MG63 (cell line): ENCODE measurements at places on chromosomes 13 and 19.

GRCh38 chr13:40519637-40520036 is 146.8 kb downstream of the FOXO1 start:
- no peak for DNase-seq

DNA sequence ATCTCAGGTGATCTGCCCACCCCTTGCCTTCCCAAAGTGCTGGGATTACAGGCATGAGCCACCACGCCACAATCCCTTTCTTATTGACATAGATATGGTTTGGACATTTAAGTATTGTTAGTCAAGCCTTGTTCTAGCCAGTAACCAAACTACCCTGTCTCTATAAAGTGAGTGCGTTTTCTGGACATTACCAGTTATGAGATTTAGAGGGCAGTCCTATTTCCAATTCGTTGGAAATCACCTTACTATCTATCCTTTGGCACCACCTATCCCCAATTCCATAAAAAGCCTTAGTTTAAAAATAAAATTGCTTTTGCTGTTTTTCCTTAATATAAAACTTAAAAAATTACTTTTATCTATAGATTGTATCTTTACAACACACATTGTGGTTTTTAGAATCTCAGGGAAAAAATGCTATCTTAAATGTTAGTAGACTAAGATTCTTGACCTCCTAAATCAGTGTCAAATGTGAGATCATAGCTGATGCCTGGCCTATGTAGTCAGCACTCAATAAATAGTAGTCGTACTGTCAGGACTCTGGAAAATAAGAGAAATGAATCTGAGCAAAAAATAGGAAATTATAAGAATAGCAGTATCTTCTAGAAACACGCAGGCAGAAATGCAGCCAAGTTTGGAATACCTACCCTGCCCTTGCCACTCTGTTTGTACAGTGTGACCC is 57.0 kb downstream of the NUFIP1 start:
- DNase-seq = no peak

- no peak for DNase-seq
Measured at GRCh38 chr19:10074153-10074552, 12.0 kb upstream of the SHFL start.

DNA sequence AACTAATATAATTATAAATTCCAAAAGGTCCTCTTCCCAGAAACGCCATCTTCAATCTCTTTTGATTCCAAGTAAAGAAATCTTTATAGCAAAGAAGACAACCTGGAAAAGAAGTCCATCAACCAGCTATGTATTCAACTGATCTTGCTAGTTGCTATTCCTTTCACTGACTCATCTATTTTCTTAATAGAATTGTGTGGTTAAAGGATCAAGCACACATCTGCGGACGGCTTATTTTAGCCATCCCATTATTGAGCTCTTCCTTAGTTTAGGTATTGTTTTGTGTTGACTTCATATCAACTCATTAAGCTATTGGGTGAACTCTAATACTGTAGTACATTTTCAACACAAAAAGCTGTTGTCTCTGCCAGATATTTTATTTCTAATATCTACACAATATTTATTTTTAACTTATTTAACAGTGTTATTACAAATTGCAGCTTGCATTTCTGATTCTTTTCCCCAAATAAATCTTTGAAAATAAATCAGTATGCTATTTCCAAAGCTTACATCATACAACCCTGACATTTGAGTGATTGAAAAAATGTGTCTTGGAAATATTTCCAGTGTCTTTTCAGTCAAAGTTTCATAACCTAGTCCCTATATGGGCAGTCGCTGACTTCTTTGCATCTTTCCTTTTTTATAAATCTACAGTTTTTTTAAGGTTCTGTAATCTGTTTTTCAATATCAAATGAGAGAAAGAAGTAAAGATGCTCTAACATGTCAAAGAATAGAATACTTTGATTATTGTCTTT is 158.8 kb upstream of the SPRY2 start:
- DNase-seq = no peak

DNA sequence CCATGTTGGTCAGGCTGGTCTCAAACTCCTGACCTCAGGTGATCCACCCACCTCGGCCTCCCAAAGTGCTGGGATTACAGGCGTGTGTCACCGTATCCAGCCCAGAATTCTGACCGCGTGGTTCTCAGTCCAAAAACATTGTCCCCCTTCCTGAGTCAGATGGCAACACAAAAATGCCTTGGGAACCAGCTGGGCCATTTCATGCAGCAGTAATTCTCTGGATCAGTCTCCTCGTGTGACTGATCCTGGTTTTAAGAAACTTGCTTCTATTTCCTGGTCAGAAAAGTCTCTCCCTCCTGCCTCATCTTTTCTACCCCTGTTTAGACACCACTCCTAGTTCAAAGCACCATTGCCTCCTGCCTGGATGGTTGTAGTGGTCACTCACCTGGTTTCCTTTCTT is 60.9 kb upstream of the USP29 start:
- DNase-seq = no peak

DNA sequence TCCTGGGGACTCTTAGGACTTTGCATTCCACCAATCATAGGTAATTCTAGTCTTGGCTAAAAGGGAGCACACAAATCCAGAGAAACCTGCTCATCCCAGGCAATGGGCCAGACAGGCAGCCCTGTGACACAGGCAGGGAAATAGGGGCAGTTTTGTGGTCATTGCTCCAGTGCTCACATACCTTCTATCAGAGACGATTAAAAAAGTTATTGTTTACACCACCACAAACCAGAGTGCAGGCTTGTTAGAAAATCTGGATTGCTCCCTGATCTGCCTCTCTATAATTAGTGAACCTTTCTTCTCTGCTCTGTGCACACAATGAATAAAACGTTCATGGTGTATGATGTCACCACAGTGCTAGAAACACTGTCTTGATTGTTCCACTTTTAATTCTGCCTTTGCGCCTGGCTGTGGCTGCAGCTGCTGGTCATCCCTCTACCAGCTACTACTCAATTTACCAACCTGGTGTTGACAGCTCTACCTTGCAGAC is 121.6 kb upstream of the SPATA13 start:
- peak; percentile 48 for DNase-seq

DNA sequence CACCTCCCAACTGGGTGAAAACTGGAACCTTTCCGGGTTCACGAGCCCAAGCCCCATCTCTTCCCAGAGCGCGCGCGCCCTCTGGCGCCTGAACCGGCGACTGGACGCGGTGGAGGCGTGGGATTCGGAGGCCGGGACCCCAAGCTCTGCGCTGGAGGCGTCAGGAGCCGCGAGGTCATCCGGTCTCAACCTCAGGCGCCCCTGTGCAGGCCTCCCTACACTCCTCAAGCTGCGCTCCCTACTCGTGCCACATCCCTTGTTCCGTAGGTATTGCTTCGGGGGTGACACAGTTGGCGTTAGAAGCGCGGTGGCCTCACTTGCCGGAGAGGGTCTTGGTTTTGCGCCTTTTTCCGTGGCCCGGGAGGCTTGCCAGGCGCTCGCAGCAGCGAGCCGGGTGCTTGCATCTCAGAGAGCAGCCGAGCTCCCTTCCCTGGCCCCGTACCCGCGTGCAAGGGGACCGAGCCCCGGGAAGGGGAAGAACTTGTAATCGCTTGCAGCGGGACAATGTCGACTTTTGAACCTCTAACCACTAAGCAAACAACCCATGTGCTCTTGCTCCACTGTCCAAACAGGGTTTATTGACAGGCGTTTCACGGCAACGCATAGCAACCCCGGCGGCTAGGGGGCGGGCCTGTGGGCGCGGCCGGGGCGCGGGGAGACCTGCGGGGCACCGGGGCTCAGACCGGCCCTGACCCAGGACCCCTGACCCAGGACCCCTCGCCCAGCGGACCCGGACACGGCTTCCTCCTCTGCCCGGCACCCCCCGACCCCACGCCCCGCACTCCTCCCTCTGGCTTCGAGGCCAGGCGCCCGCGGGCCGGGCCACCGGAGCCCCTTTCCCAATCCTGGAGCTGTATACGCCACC is 8.5 kb downstream of the CDX2 start:
- peak; percentile 38 for DNase-seq

GRCh38 chr19:5940260-5941208 is 26.5 kb downstream of the CAPS start:
- DNase-seq = no peak

GRCh38 chr19:50829801-50830200 is 3.6 kb downstream of the KLK15 start:
- no peak for DNase-seq

- DNase-seq = no peak
Measured at GRCh38 chr19:38061294-38061693, 154.3 kb downstream of the SIPA1L3 start.

GRCh38 chr13:84661718-84662117 is 779.4 kb upstream of the SLITRK1 start:
- no peak for DNase-seq

DNA sequence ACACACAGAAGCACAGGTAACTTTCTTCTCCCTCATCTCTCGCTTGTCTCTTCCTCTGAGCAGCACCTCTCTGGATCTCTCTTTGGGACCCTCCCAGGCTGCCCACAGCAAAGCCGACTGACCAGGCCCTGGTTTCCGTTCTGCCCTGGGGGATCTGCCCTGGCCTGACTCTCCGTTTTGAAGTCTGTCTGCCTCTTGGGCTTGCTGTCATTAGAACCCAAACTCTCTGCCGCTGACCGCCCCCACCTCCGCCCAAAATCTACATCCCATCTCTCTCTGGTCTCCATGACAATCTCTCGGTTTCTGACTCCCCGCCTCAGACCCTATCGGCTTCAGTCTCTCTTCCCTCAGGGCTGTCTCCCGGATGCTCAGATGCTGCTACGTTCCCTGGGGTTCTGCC is 6.9 kb downstream of the KCNC3 start:
- no peak for DNase-seq

DNA sequence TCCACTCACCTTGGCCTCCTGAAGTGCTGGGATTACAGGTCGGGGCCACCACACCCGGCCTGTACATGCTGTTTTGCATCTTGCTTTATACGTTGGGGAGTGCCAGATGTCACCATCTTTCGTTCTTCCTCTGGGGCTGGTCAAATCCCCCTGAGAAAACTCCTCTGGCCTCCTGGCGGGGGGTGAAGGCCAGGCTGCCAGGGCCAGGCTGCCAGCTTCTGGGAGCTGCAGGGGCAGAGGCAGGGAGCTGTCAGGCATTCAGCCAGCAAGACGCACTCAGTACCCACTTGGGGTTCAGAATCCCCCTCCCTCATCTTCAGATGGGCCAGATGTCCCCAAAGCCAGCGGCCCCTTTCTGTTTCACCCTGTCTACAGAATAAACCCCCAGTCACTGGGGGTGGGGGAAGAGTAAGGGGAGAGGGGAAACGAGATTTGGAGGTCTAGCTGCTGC is 16.1 kb downstream of the ZSWIM9 start:
- no peak for DNase-seq

GRCh38 chr19:45164577-45165335 is 4.0 kb upstream of the NKPD1 start:
- no peak for DNase-seq

- peak; percentile 68 for DNase-seq
Measured at GRCh38 chr13:98022210-98022609, 68.7 kb downstream of the IPO5 start.

DNA sequence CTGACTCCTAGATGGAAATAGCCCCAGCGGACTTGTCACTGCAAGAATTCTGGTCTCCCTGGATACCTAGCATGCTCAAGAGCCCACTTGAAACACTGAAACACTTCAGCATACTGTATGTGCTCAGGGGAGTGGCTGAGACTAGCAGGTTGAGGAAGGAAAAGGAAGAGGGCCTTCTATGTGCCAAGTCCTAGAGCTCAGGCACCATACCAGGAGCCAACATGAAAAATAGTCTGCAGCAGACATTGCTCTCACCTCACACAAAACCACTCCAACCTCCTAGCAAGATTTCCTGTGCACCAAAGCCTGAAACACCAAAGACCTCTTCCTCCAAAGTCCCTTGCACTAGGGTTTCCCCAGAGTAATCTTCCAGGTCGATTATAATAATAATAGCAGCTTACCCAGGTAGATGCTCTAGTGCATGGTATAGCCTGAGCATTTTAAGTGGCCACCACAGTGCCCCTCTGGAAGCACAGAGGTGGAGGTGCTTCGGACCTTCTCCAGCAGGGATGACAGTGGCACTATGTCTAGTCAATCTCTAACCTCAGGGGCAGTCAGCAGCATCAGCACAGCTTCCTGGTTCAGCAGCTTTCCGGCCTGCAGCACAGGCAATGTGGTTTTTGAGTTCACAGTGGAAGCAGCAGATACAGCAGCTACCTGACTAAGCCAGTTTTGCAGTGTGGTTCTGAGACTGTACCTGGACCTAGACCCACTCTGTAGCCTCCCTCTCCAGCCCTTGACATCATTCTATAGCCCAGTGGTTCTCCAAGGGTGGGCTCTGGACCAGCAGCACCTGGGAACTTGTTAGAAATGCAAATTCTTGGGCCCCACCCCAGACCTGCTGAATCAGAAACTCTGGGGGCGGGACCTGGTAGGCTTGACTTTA is 45.6 kb upstream of the UBE2L5 start:
- DNase-seq = no peak

DNA sequence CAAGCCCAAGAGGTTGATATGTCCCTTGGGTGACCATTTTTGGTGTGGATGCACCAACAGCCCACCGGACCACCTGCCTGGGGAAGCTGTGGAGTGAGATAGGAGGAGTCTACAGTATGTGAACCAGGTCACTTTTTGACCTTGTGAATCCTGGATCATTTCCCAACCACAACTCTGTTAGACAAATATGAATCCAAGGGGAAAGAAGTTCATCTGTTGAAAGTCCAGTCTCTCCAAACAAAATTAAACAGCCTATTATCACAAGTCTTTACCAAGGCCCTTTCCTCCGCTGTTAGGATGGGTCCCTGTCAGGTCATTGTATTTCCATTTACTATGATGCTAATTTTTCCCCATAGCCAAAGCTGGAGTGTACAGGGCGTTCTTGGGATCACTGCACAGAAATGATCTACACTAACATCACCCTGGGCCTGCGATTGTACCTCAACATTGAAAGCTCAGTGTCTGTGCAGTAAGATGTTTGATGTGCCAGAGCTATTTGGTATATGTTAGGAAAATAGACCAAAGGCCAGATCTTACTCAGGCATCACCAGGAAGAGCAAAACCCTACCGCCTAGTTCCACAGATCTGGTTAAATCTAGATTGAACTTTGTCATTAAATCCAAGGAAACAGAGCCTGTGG is 117.1 kb downstream of the STARD13 start:
- DNase-seq = no peak

DNA sequence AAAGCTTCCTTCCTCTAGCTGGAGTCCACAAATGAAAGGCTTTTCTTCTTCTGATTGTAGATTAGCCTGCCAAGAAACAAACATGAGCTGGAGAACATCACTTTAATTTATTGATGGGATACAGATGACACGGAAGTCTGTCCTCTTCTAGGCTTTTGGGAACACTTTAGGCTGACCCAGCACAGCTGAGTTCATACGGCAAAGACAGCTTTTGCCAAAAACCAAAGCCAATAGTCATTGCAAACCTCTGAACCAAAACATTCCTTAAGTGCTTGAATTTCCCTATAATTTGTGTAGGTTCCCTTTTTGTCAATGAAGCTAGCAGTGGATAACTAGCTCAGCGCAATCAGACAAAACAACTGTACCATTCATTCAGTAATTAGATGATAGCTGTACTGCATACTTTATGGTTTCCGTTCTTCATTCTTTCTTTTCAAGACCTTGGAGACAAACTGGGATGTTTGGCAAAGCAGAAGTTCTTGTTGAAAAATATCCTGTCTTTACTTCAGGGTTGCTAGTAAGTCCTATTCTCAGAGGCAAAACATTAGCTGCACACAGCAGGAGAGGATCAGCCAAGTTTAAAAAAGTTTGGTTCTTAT is 95.7 kb upstream of the SPRY2 start:
- no peak for DNase-seq

- no peak for DNase-seq
Measured at GRCh38 chr13:79297128-79297527, 108.9 kb downstream of the RBM26 start.
